ENCODE measurements at places on chromosomes 7 and 10.

- no peak for DNase-seq
Measured at GRCh38 chr7:88184848-88185304, 35.0 kb downstream of the SRI start.

DNA sequence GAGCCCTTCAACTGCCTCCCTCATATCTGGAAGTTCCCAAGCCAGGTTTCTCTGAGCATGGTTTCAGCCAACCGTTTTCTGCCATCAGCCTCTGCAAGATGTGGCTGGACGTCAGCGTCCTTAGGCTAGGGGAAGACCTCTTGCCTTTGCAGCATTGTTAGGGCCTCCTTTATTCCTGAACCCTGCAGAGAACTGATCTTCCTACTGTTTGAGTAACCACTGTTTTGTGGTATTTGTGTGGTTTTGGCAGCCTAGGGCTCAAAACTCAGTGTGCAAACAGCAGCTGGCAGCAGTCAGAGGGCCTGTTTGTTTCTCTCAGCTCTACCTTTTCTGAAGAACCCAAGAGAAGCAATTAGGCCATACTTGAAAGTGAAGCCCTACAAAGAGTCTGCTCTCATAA is 83.4 kb upstream of the SEMA3E start:
- peak; percentile 44 for DNase-seq

DNA sequence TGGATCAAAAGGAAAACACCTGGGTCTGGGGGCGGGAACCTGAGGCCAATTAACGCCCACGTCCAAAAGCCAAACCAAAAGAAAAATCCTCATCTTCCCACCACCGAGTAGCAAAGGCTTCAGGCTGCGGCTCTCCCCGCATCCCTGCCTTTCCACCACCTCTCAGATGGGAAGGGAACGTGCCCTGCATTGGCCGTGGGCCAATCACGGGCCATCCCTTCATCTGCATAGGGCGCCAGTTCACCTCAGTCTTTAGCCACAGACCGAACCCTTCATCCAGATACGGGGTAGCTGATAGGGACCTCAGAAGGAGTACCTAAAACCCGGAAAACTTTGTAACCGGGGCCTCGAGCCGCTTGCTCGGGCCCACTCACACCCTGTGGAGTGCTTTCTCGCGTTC is 626 bp downstream of the PRPF18 start:
- DNase-seq: no peak

DNA sequence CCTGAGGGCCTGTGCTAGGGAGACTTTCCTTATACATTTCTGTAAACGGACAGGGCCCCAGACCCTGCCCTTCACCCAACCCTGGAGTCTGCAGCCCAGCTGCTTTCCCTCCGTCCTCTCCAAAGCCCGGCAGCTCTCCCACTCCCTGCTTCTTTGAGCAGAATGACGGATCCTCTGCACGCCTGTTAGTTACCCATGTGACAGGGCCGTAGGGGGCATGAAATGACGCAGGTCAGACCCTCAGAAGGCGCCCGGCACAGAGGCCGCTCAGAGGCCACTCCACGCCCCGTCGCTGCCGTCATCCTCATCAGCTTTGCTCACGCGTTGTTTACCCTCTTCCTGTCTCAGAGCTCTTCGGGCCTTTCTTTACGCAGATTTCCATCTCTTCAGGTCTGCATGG is 60.2 kb upstream of the MKRN1 start:
- no peak for DNase-seq

DNA sequence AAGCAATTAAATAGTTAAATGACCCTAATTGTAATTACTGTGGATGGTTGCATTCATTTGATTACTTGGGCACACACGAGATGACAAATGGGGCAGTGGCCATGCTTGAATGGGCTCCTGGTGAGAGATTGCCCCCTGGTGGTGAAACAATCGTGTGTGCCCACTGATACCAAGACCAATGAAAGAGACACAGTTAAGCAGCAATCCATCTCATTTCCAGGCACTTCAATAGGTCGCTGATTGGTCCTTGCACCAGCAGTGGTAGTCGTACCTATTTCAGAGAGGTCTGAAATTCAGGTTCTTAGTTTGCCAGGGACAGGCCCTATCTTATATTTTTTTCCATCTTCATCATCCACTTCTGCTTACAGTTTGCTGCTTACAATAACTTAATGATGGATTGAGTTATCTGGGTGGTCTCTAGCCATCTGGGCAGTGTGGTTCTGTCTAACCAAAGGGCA is 8.3 kb downstream of the PCBD1 start:
- peak; percentile 38 for DNase-seq

DNA sequence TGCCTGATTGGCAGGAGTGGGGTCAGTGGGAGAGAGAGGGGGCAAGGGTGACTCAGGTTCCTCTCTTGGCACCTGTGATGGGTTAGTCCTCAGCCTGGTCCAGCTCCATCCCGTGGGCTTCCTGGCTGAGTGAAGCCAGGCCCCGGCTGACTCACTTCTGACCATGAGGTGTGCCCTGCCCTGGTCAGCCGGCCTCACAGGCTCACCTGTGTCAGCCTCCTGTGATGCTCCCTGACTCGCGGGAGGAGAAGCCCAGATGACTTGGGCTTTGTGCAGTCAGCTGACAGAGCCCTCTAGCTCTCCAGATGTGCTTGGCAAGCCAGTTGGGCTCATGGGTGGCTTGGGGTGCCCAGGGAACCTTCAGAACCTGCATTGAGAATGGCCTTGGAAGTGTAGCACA is 16.0 kb upstream of the PPIF start:
- DNase-seq: no peak

DNA sequence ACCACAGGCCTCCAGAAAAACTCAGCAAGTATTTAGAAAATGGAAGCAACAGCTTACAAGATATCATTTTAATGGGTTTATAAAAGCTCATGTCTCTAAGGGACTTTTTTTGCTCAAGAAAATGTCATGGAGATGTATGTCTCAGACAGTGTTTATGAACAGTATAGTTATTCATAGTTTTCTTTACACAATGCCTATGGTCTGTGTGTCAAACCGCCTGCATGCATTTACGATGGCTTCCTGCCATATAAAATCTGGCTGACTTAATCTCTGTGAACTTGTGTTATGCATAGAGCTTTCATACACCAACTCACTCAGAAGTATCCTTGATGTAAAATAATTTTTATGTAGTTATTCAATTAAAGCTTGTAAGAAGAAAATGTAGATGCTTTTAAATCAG is 1314.2 kb upstream of the LRRTM3 start:
- DNase-seq: no peak

DNA sequence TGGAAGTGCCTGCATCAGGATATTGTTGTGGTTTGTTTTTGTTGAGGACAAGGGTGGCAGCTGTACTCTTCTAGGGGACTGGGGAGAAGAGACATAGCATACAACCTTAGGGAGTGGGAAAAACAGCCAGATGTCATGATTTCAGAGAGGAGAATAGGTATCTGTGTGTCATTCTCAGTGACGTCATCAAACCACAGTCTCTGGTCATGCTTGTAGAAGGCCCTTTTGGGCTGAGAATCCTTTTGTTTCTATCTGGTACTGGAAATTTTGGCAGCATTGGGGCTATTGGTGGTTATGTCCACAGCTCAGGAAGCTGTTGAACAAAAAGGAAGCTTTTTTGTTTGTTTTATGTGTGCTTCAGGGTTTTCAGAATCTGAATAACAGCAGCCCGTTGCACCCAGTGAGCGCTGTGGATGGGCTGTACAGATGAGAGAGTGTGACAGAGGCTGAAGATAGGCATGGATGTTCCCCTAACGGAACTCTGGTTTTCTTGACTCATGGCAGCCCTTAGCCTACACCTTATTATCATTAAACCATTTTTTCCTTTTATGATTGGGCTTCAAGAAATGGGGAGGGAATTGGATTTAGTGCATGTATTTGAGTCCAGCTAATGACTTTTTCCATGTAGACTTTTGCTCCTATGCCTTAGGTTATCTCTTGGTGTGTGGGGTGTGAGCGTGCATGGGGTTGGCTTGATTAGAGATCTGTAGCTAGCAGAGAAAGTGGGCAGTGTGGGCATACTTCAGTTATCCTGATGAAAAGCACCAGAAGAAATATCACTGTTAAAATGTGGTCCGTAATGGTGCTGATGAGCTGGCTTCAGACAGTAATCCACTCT is 65.7 kb downstream of the SND1 start:
- no peak for DNase-seq

All from NCI-H187 (cell line).